Stimulated activated CD4-positive, alpha-beta T cell treated with anti-CD3 and anti-CD28 coated beads, Interleukin-4, amount 100 ng/mL, for 48 hours (primary cell): ENCODE measurements at places on chromosomes 6 and 20.

DNA sequence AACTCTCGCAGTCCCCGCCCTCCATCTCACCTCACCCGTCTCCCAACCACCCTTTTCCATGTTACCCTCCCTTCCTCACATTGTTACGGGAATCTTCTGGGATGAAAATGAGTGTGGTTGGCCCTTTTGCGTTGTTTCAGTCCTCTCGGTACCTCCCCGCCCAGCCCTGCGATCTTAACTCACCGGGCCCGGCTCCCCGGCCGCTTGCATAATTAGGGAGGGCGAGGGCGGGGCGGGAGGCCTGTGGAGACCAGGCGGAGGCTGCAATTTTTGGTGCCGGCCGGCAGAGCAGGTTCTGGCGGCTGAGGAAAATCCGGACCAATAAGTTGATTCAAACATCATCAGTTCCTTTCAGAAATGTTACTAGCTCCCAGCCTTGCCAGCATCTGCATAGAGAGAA lies 25.2 kb downstream of the TFAP2B start:
- no peak for DNase-seq

GRCh38 chr6:4066029-4066755 lies 12.7 kb downstream of the FAM217A start:
- no peak for DNase-seq

DNA sequence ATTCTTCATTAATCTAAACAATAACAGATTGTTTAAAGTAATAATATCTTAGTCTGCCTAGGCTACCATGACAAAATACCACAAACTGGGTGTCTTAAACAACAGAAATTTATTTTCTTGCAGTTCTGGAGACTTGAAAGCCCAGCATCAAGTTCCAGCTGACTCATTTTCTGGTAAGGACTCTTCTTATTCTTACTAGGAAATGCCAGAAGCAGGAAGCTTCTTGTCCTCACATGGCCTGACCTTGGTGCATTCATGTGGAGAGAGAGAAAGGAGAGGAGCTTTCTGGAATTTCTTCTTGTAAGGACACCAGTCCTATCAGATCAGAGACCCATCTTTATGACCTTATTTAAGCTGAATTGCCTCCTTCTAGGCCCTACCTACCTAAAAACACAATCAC lies 110.5 kb downstream of the ANKRD60 start:
- no peak for DNase-seq

DNA sequence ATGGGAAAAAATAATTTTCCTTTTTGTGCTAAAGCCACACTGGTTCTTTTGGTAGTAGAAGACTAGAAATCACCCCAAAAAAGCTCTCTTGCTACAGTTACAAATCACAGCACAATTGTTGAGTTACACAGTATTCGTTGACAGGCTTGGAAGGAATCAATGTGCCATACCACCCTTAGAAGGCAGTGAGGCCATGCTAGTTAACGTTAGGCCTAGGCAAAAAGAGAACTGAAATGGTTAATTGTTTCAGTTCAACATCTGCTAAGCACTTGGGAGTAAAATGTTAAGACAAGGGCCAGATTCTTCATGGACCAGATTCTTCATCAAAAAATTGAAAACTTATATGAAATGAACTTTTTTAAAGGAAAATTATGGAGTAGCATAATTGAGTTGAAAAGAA lies 626.2 kb downstream of the UTRN start:
- no peak for DNase-seq

DNA sequence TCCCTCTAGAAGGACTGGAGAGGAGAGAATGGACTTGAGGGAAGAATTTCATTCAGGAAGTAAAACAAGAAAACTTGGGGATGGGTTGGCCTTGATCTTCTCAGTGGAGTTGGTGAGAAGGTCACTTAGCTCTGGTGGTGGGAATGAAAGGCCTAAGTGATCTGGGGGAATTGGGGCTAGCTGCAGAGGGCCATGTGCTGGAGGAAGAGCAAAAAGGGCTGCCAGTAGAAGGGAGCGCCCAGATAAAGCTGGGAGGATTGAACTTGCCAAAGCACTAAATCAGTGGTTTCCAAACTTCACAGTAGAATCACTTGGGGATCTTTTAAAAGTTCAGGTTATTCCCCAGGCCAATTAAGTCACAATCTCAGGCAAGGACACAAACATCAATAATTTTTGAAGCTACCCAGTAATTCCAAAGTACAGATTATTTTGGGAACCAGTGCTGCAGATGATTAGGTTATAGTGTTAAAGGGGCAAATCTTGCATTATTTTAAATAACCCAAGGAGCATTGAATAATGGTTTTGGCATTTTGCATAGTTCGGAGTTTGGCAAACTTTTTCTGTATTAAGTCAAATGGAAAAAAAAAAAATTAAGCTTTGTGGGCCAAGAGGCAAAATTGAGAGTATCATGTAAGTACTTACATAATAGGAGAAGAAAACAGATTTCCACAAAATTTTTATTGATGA lies 36.5 kb upstream of the RFPL4B start:
- DNase-seq = no peak

- DNase-seq = no peak
Measured at GRCh38 chr6:145063091-145063490, 672.2 kb downstream of the EPM2A start.

DNA sequence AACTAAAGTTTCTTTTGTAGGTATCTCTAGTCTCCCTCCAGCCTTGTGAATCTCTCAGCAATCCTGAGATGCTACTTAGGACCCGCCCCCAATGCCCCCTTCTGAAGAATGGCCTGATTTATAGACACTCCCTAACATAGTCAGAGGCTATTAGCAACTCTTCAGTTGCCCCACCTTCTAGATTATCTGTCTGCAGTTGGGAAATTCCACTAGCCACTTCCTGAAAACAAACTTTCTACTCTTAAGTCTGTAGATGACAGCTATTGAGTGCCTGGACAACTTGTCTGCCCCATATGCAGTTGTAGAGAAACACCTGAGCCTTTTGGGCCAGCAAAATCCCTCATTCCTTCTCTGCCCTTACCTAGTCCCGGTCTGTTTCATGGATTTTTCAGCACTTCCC lies 188.2 kb upstream of the PREP start:
- DNase-seq = no peak

- DNase-seq = no peak
Measured at GRCh38 chr6:98514796-98515195, 319.6 kb upstream of the POU3F2 start.

- DNase-seq = no peak
Measured at GRCh38 chr6:73739096-73739495, 43.1 kb downstream of the CD109 start.

GRCh38 chr20:44716309-44717106 lies 1.3 kb downstream of the CCN5 start:
- DNase-seq = no peak

DNA sequence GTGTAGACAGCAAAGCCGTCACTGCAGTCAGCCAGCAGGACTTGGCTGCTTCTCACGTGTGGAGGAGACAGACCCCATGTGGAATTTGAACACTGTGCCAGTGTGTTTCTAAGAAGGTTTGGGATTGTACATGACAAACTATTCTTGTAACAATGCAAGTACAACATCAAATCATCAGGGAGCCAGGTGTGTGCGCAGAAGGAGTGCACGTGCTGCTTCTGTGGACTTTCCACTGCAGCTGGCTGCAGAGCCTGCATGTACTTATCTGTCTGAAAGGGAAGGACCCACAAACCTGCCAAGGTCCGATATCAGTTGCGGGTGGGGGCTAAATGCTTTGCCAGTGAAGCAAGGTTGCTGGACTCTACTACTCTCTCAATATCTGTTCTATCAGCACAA lies 211.6 kb downstream of the WDR27 start:
- DNase-seq = no peak

GRCh38 chr6:29479560-29479959 lies 8.2 kb downstream of the MAS1L start:
- no peak for DNase-seq

GRCh38 chr20:55893031-55893430 lies 112.3 kb downstream of the CBLN4 start:
- no peak for DNase-seq

GRCh38 chr6:3455147-3455568 lies 1.7 kb downstream of the SLC22A23 start:
- DNase-seq = no peak

DNA sequence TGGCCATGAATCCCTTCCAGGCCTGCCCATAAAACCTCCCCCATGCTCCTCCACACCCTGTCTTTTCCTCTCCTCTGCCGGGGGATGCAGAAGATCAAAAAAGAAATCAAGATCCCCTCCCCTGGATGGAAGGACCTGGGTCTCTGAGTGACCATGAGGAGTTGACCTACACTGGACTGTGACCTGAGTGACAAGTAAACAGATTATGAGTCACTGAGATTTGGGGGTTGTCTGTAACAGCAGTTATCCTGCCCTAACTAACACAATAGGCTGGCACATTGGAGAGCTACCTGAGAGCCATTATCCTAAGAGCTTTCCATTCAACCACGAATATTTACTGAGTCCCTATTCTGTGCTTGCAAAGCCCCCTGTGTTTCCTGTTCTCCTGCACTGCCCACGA lies 28.4 kb upstream of the SIRPA start:
- no peak for DNase-seq

GRCh38 chr6:157514659-157515496 lies 133.9 kb downstream of the ZDHHC14 start:
- DNase-seq = no peak

DNA sequence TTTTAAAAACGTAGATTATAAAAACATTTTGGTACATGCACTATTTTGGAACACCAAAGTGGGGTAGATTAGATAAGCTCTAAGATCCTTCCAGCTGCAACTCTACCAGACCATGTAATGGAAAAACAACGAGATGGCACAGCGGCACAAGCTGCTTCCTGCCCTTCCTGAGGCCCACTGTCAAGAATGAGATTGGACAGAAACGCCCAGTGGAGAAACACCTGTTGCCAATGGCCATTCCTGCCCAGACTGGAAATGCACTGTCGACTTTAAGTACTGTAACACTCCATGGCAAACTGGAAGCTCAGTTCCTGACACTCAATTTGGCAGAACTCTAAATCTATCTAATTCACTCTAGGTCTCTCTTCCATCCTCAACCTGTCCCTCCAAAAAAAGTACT lies 21.4 kb downstream of the EDEM2 start:
- no peak for DNase-seq

GRCh38 chr6:113365191-113365590 lies 492.0 kb upstream of the MARCKS start:
- no peak for DNase-seq

GRCh38 chr20:44613575-44613974 lies 31.2 kb downstream of the PKIG start:
- DNase-seq = no peak

DNA sequence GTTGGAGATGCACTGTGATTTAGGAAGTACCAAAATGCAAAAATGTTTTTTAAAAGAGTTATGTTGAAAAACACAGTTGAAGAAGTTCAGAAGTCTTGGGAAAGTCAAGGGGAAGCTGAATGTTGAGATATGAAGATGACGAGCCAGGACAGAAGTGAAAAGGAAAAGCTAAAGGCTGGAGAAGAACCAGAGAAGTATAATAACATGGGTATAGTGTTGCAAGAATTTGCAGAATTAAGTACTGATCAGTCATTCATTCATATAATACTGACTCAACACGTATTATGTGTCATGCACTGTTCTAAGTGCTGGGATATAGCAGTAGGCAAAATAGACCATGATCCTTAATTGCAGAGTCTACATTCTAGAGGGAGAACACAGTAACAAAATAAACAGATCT lies 432.8 kb downstream of the CDC5L start:
- no peak for DNase-seq

DNA sequence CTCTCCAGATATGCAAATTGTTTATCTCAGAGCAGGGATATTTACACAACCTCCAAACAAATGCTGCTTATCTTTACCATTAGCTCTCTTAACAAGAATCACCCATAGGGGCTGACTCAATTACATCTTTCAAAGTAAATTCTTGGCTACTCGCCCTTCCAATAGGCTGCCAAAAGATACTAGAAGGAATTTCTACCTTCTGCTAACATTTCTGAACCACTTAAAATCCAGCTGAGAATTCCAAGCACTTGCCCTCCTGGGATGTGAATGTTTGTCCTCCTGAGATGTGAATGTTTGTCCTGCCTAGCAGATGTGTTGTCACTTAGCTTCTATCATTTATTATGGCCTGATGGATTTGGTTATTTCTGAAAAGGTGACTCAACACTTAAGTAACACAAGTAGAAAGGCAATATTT lies 388.0 kb downstream of the GJA1 start:
- DNase-seq = no peak

GRCh38 chr6:134706153-134706552 lies 243.7 kb downstream of the ALDH8A1 start:
- DNase-seq = no peak

DNA sequence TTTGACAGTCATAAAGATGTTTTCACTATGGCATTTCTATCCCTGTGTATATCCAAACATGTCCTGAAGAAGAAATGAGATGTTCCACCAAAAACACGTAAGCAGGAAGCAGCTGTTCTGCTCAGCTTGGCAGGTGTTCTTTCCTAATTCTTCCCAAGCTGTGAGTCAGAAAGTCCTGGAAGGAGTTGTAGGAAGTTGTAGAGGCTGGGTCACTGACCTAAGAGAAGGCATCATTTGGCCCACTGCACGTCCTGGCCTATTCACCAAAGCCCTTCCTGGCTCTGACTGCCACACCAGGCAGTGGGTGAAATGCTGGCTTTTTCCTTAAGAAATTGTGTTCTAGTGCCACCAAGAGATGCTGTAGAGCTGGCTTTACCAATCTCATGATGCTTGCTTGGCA lies 40.3 kb downstream of the STX11 start:
- DNase-seq = no peak

DNA sequence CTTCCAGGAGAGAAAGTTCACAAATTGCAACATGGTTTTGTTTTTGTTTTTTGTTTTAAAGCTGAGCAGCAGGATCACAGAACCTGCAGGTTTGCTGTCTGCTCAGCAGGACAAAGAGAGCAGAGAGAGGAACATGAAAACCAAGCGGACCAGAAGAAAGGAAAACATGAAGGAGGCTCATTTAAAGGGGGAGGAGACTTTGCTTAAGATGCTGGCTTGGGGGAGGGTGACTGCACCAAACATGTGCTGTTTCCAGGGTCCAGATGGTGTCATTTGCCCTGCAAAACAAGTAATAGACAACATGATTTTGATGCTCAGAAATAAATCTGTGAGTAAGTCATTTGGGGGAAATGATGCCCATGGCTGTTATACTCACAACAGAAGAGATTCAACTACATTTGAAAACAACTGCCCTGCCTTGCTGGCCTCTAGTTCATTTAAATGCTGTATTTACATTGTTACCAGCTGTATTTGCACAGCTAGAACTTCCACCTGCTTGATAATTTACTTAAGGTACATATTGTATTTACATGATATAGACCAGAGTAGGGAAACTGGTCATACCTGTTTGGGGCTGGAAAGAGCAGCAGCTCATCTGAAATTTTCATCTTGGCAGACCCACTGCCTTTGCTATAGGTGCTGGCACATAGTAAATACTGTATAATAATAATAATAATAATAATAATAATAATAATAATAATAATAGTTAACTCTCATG lies 32.2 kb upstream of the CHD6 start:
- DNase-seq = no peak
